CD4-positive, alpha-beta T cell (primary cell): ENCODE measurements at places on chromosomes 2 and 18.

- no peak for DNase-seq
Observed at GRCh38 chr2:227347117-227347516, 22.1 kb downstream of the MFF start.

DNA sequence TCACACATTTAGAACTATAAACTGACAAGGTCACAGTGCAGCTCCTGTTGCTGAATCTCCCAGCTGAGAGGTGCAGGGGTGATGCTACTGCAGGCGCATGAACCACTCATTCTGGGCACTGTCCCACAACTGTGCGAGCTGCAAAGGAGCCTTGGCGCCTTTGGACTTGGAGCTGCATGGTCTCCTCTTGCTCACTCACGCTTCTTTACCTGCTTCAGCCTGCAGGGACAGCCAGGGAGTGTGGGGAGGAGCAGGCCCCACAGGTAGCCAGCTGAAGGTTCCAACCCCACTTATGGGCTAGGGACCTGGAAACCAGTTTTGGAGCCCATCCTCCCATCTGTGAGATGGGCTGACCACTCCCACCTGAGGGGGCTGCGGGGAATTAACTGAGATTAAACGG is 75.0 kb downstream of the UXS1 start:
- DNase-seq: no peak

DNA sequence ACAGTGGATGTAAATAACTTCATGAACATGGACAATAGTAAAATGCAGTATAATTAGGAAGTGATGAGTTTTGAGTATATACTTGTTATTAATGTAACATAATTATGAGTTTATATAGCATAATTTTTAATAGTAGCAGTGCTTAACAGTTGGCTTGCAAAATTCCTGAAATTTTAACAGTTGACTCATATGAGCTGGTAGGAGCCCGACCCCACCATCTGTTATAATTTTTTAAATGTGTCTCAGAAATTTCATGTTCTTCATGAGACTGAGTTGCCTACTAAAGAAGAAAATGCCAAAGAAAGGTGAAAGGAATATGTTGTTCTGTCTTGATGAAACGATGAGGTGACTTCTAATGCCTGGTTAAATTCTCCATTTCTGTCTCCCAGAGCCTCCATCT is 62.6 kb downstream of the ITGB1BP1 start:
- DNase-seq: no peak

DNA sequence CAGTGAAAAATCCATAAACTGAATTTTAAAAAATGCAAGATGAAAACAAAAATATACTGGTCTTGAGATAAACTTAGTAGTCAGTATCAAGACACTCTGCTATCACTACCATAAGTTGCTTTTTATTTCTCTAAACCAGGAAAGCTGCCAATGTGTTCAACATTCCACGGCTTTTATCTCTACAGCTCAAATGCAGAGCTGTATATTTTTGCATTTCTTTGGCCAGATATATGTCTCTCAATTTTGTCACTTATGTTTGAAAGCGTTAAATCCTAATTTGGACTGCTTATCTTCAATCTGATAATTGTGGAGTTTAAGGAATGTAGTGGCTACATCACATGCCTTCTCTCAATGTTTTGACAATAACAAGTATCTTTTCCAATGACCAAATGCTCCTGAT is 609.5 kb downstream of the EPHA4 start:
- no peak for DNase-seq

DNA sequence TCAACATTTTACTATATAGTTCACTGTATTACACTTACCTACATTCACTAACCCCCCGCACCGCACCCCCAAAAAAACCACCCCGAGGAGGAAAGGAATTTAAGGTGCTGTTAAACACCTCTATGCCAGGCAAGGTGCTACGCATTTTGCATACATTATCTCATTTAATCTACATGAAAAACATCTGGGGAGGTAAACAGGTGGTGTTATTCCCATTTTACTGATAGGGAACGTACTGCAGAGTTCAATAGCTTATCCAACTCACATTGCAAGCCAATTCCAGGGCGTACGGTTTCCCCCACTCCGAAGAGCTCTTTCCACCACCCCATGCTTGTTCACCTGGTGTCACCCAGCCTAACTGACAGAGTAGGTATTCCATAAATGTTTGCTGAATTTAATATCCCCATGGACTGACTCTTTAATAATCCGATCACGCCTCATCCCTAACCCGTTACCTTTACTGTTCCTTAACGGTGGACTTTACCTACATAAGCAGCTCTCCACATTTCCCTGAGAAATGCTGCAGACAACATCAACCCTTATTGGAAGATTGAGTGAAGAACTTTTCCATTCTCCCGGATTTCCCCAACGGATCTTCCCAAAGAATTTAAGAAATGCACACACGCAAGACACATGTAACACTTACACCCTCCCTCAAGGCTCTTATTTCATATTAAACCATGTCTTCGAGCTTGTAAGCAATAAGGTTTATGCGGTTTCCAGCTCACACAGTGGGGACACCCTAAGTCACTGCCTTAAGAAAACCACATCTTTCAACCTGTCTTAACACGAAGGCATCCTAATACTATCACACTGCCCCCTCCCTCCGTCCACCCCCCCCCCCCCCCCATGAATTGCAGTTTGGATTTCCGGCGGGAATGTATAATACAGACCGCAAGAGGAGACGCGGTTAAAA is 1.2 kb downstream of the RAPH1 start:
- peak; percentile 13 for DNase-seq

GRCh38 chr18:76450452-76451395 is 44.3 kb downstream of the ZNF516 start:
- no peak for DNase-seq

DNA sequence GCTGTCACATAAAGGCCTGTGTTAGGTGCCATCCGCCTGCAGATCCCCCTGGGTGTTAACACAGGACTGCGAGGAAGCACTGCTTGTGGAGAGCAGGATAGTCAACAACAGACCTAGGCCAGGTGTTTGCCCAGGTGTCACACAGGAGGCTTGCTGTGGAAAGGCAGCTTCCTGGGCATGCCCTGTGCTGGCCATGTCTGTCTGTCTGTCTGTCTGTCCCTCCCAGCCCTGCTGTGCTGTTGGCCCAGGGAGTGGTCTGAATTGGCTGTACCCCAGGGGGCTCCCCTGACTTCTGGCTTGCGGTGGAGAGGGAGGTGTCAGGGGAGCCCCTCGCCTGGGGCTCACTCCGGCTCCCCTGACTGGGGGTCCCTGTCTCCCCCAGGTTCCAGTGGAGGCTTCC is 53.2 kb downstream of the SH3BP4 start:
- no peak for DNase-seq

GRCh38 chr2:218400167-218400929 is 680 bp downstream of the CTDSP1 start:
- peak; percentile 47 for DNase-seq

DNA sequence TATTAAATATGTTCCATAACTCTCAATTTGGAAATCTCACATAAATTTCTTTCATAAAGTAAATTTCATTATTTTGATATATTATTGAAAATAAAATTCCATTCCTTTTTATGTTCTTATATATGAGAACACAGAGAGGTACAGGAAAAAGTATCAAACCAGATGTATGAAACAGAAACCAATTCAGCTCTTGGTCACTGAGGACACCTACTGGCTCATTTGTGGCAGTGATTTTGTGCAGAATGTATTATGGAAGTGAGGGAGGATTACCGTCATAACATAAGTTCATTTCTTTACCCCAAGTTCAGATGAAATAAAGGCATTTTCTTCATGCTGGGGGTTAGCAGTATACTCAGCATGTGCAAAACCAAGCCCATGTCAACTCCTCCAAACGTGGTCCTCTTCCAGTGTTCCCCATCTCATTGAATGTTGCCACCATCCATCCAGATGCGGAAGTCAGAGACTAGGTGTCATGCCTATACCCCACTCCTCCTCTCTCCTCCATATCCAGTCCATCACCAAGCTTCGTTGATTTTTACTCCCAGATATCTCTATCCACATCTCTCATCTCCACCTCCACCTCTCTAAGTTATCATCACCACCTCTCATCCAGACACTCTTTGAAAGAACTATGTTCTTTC is 41.7 kb upstream of the MALL start:
- no peak for DNase-seq

DNA sequence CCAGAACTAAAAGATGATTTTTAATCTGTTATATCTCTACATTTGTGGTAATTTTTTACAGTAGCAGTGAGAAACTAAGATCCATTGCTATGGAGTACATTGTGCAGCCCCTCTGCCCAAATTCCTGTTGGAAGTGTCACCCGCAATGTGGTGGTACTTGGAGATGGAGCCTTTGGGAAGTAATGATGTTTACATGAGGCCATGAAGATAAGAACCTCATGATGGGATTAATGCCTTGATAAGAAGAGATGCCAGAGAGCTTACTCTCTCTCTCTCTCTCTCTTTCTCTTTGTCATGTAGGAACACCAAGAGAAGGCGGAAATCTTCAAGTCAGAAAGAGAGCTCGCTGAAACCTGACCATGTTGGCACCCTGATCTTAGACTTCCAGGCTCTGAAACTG is 535.4 kb downstream of the PID1 start:
- no peak for DNase-seq

GRCh38 chr2:144215701-144216675 is 303.9 kb downstream of the ZEB2 start:
- no peak for DNase-seq

GRCh38 chr2:217789736-217790181 is 213.0 kb downstream of the TNS1 start:
- DNase-seq: peak; percentile 31

- DNase-seq: no peak
Observed at GRCh38 chr18:79555885-79556284, 123.7 kb upstream of the CTDP1 start.
